Substantia nigra (tissue), 51 donors: ENCODE measurements at places on chromosomes 16 and 17.
A peak's percentile ranks its signal among the peaks of the same experiment; 100 is the strongest.

- DNase-seq: no peak
Observed at GRCh38 chr17:61201211-61201610, 198.4 kb upstream of the TBX2 start.

DNA sequence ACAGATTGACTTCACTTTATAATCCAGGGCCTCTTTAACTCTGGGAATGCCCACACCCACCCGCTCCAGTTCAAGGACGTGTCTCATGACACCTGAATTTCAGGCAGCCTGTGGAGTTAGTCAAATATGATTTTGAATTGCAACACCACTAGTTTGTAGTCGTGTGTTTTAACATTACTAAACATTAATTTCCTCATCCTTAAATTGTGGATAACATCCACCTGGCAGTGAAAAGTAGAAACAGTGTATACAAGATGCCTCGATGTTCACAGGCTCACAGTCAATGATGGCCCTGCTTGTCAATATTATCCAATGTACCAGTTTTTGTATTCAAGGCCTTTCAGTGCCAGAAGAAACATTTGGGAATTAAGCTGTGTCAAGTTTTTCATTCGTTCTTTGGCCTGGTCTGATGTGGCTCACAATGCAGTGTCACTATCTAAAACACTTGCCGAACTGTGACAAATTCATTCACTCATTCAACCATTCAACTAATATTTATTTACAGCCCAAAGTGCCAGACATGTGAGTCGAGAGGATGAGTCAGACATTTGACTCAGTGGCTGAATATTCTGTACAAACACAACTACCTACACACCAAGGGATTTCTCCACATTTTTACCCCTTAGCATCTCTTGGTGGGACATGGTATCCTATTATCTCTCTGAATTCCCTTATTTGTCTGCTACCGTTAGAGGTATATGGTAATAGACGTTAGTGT is 1.4 kb downstream of the MEIOB start:
- no peak for DNase-seq

DNA sequence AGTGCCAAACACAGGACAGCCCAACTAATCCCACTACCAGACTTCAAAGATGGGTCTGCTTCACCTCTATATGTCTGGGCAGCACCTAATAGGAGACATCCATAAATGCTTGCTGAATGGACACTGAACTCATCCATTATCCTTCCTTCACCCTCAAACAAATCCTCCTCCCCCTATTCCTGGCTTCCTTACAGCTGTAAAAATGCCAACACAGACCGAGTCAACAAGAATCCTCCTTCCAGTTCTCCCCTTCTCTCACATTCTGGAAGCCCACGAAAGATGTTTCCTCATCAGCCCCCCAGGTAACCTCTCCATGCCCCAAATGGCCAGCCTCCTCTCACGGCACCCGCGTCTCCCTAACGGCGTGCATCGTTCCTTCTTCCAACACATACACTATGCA is 12.3 kb downstream of the PELP1 start:
- DNase-seq: no peak

GRCh38 chr17:80833952-80834892 is 157.4 kb upstream of the CHMP6 start:
- peak; percentile 71 for DNase-seq

GRCh38 chr17:50211249-50212120 is 10.1 kb upstream of the COL1A1 start:
- DNase-seq: no peak

DNA sequence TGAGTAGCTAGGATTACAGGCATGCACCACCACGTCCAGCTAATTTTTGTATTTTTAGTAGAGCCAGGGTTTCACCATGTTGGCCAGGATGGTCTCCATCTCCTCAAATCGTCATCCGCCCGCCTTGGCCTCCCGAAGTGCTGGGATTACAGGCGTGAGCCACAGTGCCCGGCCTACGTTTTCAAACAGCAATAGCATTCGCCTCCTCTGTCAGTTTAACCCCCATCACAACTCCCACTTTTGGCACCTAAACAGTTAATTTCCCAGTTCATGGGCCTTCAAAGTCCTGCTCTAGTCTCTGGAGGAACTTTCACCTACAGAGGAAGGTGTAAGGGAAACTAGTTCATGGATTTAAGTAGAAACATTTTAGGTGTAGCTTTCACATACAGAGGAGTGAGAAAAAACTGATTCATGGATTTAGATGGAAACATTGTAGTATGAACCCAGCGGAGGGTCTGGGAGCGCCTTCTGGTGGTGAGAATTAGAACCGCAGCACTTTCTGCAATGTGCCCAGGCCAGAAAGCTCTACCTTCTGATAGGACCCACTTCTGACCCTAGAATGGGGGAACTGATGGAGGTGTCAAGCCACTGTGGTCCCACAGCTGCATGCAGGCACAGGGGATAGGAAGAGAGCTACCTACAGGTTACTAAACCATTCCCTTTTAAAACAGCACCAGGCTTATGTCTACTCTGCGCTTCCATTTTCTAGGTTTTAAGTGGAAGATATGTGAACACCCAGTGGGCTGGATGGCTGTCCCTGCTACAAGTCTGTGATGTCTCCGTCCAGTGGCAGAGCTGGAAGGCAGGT is 12.0 kb upstream of the MEOX1 start:
- peak; percentile 29 for DNase-seq

DNA sequence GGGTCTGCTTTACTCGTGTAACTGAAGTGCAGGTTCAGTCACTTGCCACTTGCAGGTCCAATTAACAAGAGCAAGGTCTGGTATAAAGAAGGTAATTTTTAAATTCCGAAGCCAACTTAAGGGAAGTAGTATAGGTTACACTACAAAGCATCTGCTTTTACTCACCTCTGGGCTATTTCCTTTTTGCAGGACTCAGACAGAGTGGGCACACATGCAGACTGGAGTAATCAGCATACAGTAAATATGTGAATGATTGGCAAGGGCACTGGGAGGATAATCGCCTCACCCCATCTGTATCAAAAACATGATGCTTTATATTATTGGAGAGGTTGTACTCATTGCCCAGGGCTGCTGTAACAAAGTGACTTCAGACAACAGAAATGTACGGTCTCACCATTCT is 160.1 kb upstream of the CDH5 start:
- DNase-seq: no peak

DNA sequence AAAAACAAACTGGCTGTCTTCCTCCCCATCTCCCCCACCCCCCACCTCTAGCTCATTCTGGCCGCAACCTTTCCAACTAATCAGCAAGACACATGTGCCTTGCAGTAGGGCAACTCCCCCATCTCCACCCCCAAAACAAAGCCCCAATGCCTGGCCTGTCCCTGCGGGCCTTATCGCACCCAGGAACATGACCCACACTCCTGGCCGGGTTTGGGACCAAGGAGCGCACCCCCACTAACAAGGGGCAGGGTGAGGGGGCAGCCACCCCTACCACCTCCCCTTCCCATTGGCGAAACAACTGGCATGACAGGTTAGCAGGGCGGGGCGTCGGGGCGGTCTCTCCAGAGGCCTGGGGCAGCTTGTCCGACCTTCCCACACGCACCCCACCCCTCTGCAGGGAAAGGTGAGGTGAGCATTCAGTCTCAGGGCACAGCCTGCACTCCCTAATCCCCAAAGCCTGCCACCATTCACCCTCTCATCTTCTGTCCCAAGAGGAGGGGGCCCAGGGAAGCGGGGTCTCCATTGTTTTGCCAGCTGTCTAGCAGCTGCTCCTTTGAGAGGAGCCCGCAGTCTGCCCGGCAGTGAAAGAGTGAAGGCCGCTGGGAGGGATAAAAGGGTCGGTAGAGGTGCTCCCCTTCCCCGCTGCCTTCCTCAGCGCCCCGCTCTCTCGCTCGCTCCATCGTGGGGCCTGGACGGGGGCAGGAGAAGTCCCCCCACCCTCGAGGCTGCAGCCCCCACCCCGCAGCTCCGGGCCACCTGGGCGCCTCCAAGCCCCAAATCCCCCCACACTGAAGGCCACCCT is 765 bp downstream of the MYO18A start:
- DNase-seq: no peak

GRCh38 chr17:16435925-16436886 is 20.8 kb downstream of the TRPV2 start:
- DNase-seq: no peak

- no peak for DNase-seq
Observed at GRCh38 chr17:11170881-11171280, 70.1 kb upstream of the SHISA6 start.

GRCh38 chr17:21815352-21816063 is 123.2 kb downstream of the KCNJ18 start:
- no peak for DNase-seq

DNA sequence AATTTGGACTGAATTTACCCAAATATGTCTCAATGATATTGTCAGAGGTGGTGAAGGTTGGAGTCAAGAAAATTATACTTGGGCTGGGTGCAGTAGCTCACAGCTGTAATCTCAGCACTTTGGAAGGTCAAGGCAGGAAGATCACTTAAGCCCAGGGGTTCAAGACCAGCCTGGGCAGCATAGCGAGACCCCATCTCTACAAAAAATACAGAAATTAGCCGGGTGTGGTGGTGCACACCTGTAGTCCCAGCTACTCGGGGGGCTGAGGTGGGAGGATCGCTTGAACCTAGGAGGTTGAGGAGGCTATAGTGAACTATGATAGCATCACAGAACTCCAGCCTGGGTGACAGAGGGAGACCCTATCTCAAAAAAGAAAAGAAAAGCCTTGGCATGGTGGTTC is 40.9 kb downstream of the LAT start:
- no peak for DNase-seq

DNA sequence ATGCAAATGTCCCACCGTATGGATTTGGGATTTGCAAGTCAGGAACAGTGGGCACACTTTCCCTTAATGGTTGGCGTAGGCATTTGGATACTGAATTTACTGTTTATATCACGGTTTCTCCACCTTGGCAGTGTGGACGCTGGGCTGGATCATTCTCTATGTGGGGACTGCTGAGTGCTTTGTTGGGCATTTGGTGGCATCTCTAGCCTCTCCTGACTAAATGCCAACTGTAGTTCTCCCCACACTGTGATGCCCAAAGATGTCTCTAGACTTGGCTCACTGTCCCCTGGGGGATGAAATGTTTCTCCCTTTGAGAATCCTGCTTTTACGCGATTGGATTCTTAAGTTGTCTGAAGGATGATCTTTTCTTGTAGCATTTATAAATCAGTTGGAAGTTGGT is 49.0 kb downstream of the RBFOX1 start:
- no peak for DNase-seq

DNA sequence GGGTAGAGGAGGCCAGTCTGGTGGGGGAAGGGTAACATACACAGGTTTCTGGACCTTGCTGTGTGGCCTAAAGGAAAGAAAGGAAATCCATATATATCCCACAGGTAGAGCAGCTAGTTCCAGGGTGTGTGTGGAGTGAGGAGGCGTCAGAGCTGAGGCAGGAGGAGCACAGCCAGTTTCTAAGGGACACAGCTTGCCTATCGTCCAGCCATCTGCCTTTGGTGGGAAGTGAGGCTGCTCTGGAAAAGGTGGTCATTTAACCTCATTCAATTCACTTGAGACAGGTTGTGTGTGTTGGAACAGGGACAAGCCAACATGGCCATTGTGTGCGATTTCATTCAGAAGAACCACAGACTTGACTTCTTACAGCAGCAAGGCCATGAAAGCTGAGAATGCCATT is 36.9 kb upstream of the ERN1 start:
- DNase-seq: no peak

DNA sequence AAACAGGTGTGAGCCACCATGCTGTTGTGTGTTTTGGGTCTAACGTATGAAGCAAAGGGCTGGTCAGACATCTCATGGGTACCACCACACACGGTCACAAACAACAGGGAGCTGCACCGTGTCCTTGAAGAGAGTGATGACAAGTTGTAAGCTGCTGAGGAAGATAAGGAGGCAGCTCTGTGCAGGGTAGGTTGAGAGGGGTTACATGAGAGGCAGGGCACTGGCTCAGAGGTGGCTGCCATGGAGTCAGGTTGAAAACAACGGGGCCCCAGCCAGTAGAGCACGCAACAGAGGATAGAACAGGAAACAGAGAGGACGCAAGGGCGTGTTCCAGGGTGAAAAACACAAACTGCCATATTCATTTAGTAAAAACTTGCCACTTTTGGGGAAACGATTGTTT is 52.2 kb downstream of the TRARG1 start:
- DNase-seq: no peak

DNA sequence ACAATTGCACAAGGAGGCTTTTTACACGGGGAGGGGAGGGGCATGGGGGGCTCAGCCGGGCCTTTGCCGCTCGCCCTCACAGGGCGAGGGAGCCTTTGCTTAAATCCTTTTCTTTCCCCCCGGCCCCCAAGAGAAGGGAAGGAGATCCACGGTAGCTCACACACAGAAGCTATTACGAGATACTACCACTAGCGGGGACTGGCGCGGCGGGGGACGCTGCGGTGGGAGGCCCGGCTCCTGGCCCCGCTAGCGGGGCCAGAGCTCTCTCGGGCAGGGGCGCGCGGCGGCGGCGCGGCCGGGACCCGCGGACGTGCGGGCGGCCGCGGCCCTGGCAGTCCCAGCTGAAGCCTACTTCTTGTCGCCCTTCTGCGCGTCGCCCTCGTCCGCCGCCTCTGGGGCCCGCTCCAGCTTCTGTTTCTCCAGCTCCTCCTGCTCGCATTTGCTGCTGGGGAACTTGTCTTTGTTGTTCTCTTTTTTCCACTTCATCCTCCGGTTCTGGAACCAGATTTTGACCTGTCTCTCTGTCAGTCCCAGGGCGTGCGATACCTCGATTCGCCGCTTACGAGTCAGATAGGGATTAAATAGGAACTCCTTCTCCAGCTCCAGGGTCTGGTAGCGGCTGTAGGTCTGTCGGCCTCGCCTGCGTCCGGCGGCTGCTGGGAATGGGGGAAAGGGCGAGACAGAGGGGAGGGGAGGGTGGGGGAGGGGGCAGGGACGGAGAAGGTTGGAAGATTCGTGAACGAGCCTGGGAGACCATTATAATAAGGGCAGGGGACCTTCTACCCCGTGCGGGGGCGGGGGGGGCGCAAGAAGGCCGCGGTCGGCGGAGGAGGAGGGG is 2.0 kb downstream of the HOXB8 start:
- no peak for DNase-seq

- DNase-seq: no peak
Observed at GRCh38 chr17:83119987-83120864, 40.8 kb downstream of the METRNL start.

DNA sequence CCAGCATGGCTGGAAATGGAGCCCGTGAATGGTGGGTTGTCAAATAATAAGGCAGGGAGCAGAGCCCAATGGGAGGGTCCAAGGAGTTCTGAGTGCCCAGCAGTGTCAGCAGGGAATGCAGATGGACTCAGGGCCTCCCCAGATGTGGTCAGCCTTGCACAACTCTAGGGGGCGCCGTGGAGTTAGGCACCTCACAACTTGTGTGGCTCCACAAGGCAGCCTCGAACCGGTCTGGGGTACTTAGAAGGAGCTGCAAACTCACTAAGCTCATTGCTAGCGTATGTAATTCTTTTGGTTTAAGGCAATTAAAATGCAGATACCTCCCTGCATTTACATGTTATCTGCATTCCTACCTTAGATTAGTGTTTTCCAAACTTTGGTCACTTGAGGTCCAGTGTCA is 18.1 kb downstream of the IRF8 start:
- DNase-seq: no peak

GRCh38 chr17:68195667-68196393 is 52.0 kb upstream of the AMZ2 start:
- no peak for DNase-seq

- DNase-seq: no peak
Observed at GRCh38 chr17:82012640-82013295, 9.9 kb downstream of the CENPX start.
